Left kidney (tissue), 8 donors: ENCODE measurements at places on chromosomes 7 and 10.

GRCh38 chr7:107167483-107168232 lies 1.1 kb upstream of the HBP1 start:
- DNase-seq: peak; percentile 76

DNA sequence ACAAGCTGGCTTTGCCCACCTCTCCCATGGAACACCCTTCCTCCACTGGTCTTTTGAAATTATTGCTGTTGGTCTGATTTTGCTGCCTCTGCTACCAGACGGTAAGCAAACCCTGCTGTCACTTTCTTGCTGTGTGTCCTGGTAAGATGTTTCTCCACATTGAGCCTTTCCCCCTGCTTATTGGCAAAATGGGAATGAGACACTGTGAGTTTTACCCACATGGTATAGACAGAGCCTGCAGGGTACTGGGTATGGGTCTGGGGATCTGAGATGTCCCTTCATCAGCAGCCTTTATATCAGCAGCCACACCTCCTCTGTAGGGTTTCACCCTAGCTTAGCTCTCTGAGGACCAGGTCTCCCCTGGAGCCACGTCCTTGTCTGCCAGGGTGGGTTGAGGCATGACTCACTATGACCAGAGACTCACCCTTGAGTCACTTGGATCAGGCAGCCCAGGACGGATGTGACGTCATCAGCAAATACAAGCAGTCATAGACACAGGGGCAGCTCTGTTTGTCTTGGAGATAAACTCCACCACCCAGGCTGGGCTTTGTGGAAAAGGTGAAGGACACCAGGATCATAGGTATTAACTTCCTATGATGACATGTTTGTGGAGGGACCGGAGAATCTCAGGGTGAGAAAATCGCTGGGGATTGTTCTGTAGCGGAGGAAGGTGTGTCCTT lies 17.9 kb upstream of the BAIAP2L1 start:
- DNase-seq: no peak

GRCh38 chr10:91804126-91804510 lies 5.9 kb downstream of the TNKS2 start:
- DNase-seq: no peak

- no peak for DNase-seq
These were observed 3.6 kb downstream of the VWC2 start for GRCh38 chr7:49776994-49777393.

DNA sequence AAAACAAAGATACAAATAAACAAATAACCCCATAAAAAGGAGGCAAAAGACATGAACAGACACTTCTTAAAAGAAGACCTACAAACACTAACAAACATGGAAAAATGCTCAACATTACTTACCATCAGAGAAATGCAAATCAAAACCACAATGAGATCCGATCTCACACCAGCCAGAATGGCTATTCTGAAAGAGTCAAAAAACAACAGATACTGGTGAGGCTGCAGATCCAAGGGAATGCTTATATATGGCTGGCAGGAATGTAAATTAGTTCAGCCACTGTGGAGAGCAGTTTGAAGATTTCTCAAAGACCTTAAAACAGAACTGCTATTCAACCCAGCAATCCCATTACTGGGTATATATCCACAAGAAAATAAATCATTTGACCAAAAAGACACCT lies 80.4 kb upstream of the NRP1 start:
- no peak for DNase-seq

GRCh38 chr10:43685744-43686143 lies 37.1 kb upstream of the ZNF32 start:
- no peak for DNase-seq

DNA sequence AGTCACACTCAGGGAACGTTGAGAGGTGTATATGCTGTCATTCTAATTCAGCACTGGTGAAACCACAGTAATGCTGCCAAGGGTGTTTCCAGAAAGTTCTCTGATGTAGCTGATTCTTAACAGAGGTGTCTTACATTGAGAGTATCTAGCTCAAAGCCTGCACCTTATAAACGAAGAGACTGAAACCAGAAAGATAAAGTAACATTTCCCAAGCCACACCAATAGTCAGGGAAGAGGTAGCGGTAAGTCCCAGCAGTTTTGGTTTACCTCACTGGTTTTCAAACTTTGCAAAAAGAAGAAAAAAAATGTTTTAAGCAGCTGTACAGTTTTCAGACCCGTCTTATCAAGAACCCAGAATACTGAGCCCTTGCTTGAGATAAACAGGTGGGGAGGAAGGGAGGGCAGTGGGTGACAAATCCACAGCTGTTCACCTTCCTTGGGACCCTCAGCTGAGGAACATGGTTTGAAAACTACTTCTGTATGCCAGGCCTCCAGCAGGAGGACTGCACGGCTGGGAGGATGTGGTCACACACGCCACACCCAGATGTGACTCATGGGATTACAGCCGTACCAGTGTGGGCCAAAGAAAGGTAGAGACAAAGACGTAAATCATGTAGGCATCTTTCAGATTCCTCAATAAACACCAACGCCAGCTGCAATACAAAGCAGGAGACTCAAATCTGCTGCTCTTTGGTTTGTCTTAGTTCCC lies 63.9 kb upstream of the GSDME start:
- DNase-seq: no peak

DNA sequence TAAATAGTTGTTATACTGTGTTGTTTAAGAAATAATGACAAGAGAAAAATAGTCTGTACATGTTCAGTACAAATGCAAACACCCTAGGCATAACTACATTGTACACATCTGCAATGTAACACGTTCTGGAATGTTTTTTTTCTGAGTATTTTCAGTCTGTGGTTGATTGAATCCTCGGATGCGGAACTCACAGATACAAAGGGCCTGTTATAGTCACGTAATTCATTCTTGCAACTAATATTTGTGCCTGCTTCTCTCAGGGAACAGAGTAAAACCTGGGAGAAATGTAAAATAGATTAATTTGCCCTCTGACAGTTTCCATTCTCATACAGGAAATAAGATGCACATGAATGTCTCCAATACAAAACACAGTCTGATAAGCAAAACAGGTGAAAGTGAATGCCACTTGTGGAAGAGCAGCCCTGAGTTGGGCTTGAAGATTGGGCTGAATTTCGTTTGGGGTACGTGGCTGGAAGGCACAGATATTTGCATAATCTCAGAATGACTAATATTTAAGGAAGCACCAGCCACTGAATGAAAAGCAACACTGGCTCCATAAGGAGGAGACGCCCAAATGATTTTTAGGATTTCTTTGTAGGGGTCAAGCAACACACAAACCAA lies 19.1 kb downstream of the DENND2A start:
- no peak for DNase-seq

DNA sequence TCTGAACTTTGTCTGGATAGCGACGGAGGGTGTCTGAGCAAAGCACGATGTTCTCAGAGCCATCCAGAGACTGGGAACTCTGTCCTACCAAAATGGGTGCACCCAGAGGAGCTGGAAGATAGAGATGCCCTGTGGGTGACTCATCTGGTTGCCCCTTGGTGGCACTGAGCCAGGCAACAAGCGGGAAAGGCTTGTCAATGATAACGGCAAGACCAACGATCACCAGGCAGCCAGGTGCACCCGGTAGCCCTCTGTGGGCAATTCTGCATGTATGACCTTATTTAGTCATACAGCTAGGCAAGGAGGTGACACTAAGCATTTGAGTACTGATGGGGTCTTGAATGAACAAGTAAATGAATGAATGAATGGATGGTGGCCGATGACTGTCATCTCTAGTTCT lies 2.8 kb upstream of the ELN start:
- DNase-seq: no peak

DNA sequence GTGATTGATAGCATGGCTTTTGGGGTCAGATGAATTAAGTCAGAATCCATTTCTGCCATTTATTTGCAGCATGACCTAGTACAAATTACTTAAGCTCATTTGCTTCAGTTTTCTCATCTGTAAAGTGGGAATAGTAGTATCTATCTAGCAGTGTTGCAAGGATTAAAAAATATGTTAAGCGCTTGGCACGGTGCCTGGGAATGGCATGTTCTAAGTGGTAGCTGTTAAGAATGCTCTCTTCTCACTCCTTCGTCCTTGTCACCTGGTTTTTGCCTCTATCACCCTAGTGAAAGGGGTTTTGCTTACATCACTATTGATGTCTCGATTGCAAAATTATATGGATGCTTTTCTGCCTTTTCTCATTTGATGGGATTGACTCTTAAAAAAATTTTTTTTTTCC lies 7.4 kb downstream of the TMEM248 start:
- DNase-seq: no peak

GRCh38 chr10:9508606-9509005 lies 1454.1 kb downstream of the GATA3 start:
- peak; percentile 39 for DNase-seq

DNA sequence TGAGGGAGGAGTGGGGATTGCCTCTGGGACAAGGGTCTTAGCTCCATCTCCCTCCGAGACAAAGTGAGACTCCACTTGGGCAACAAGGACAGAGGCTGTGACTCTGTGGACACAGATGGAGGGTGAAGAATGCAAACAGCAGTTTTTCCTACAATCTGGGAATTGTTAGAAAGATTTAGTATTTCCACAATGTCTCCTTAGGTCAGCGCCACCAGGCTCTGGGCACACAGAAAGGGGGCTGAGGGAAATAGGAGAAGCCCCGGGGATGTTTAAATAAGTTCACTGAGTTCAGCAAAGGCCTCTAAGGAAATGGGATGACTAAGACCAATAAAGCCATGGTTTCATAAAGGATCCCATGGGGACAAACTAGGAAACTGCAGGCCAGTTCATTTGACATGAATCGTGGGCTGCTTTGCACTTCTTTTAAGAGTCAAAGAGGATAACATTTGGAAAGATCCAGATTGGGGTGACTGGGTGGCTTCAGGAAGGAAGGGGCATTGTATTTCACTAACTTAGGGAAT lies 219.8 kb upstream of the GLI3 start:
- DNase-seq: no peak

DNA sequence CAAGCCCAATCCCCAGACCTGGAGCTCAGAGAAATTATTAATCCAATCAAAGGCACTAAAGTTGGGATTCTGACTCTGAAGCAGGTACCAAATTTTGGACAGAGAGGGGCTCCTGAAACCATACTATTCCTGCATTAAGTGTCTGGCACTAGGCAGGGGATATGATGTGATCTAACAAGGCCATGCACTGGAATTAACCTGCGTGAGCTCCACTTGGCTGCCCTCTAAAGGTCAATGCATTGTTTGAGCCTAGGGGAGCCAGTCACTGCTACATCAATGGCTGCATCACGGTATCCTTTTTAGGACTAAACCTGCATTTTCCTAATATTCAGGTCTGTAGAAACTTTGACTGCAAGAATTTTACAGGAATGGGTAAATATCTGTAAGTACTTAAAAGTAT lies 42.1 kb downstream of the ST8SIA6 start:
- no peak for DNase-seq

- DNase-seq: no peak
These were observed 754.6 kb downstream of the AUTS2 start for GRCh38 chr7:70352906-70353305.

DNA sequence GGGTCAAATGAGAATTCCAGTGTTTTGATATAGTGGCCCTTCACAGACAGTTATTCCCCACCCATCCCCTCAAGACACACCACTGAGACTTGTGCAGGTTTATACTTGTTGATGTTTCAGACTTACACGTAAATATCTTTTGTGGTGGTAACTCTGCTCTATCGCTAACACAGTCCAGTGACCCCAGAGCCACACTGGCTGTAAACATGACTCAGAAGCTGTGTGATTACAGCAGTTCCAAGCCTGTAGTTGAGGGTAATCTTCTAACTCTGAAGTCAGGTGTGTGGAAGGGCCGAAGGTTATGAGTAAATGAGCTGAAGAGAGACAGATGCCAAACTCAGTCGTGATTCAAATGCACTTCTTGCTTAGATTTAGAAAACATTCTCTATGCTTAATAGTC lies 19.4 kb downstream of the NOBOX start:
- DNase-seq: no peak

GRCh38 chr7:106153891-106154449 lies 41.9 kb upstream of the SYPL1 start:
- peak; percentile 74 for DNase-seq

DNA sequence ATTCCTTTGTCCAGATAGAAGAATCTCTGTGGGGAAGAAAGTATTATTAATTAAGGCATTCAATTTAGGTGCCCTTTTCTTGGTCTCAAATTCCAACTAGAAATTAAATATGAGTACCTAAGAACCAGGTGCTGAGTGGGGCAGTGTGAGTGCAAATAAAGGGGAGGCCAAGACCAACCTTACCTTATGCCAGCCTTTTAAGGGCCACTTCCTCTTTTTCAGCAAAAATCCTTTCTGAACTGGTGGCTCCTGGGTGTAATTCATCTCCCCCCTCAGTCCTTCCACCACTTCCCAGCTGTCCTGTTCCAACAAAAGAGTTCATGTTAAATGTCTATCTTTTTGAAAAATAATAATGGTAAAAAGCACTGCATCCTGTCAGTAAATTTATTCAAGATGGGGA lies 108.2 kb downstream of the OSBPL3 start:
- DNase-seq: no peak

DNA sequence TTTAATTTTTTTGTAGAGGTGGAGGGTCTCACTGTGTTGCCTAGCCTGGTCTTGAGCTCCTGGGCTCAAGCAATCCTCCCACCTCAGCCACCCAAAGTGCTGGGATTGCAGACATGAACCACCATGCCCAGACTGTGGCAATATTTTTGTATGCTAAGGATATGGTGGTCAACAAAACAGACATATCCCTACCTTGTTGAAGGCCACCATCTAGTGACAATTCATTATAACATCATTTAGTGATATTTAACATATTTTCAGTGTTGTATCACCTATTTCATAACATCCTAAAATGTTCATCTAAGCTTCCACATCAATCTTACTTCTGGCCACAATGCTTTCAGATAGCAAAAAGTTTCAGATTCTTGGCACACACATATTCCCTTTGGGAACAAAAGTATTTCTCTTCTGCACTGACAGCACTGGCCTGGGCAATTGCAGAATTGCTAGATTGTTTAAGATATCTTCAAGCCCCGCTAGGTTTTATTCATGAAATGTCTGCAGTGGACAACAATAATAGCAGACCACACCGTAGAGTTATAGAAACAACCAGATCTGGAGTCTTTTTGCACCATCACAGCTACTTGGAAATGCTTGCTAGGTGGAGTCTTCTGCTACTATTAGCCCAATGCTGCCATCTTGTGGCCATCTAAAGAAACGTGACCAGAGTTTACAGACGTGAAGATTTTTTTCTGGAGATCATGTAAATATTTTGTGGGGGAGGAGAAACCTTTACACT lies 58.4 kb downstream of the DNAJC12 start:
- DNase-seq: peak; percentile 80
